Epithelial cell of esophagus (primary cell): ENCODE measurements at places on chromosomes 3 and 15.

GRCh38 chr3:190443257-190443656, 6.4 kb downstream of the TMEM207 start:
- no peak for DNase-seq

- DNase-seq, result no peak
Observed at GRCh38 chr15:28096670-28097431, 2.3 kb downstream of the OCA2 start.

DNA sequence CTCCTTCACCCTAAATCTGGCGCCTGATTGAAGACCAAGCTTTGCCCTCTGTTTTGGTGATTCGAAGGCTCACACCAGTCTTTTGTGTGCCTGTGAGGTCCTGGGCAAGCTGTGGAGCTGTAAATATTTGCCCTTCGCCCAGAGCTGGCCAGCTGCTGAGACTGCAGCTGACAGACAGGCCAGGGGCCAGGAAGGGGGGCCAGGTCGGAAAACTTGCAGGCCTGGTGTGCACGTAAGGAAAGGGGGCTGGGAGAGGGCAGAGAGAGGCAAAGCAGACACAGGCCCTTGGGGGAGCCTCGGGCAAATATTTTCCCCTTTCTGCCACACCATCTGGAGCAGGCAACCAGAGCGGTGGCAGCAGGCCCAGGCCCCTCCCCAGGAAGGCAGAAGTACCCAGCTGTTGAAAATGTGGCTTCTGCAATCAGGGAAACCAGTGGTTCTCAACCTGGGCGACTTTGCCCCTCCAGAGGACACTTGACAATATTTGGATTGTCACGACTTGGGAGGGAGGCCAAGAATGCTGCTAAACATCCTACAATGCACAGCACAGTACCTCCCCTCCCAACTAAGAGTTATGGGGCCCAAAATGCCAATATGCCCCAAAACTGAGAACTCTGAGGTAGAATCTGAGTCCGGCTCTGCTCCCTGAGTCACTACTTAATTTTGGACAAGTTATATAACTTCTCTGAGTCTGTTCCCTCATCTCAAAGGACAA, 2.5 kb downstream of the PDZRN3 start:
- no peak for DNase-seq

DNA sequence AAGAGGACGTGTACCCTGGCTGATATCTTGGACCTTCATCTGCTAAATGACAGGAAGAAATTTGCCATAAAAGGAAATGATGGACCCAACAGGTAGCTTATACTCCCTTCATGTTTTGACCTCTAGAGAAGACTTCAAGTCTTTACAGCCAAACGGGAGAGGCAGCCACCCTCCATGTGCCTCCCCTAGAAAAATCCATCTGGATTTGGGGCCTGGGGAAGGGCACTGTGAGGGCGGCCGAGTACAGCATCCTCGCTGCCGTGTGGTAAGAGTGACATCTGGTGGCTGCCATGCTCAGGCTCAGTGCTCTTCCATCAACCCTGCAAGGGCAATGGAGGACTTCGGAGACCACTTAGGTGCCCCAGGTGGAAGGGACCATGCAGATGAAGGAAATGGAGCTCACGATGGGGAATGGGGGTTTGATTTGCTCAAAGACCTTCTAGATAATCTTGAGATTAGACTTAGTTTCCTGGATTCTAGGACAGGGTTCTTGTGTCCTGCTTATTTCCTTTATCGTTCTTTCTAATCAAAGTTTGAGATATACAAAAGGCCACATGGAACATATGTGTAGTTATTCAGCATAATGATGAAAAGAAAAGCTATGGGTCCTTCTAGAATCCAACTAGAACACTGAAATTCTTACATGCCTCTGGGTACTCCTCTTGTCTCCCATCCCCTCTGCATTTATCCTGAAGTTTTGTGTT, 44.4 kb downstream of the AQP9 start:
- peak; percentile 69 for DNase-seq

DNA sequence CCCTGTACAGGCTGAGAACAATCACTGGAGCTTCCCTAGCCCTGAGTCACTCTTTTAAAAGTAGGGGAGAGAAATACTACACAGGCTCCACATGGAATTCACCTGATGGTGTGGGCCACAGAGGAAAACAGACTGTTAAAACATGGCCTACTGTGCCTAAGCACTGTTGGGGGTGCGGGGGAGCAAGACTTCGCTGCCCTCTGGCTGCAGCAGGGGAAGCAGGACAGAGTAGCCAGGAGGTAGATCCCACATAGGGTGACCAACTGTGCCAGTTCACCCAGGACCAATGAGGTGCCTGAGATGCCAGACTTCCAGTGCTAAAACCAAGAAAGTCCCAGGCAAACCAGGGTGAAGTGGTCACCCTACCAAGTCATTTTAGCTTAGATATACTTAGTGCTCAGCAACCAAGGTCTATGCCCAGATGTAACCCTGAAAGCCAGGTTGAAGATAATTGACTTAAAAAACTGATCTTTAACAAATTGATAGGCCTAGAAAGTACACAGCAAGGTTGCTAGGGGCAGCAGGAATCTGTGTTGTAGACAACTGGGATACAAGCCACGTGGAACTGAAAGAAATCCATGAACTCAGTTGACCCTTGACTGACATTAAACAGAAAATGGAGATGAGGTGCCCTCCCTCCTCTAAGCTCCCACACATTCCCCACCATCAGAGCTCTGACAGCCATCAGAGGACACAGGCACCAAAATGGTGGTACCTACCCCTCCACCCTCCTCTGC, 344.2 kb upstream of the PPP2R3A start:
- DNase-seq, result no peak

DNA sequence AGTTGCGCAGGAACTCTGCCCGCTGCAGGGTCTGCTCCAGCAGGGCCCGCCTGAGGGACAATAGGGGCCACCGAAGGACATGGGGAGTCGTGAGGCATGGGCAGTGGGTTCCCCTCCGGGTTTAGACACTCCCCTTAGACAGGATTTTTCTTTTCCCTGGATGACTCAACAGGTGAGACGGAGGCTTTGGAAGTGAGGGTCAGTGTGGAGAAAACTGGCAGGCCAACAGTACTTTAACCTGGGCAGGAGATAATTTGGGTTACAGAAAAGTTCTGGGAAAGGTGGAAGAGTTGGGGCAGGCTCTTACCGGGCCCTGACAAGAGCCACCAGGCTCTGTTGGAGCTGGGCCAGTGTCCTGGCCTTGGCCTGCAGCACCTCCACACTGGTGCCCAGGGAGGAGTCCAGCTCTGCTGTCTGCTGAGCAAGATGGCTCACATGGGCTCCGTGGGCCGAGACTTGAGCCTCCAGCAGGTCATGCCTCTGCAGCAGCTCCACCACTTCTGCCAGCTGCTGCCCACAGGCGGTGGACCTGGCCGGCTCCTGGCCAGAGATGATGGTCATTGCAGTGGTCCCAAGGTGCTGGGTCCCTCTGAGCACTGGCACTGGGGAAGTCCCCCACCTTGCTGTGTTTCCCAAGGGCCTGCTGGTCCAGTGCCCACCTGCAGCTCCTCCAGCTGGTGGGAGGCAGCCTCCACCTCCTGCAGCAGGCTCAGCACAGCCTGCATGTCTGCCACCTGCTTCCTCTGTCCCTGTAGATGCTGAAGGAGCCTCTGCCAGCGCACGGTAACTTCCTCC, 11.0 kb downstream of the SPTBN5 start:
- DNase-seq, result peak; percentile 20

DNA sequence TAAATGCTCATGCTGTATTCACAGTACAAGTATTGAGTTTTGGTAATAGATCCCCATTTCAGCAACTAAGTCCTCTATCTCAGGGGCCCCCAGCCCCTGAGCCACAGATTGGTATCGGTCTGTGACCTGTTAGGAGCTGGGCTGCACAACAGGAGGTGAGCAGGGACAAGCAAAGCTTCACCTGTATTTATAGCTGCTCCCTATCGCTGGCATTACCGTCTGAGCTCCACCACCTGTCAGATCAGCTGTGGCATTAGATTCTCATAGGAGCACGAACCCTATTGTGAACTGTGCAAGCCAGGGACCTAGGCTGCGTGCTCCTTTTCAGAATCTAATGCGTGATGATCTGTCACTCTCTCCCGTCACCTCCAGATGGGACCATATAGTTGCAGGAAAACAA, 262.8 kb upstream of the UBE2E2 start:
- no peak for DNase-seq
